CD4-positive, CD25-positive, alpha-beta regulatory T cell (primary cell): ENCODE measurements at places on chromosomes 6 and 20.
A peak's percentile ranks its signal among the peaks of the same experiment; 100 is the strongest.

- H3K4me3 ChIP-seq = no peak overlapping the region
- no peak overlapping the region for H3K27ac ChIP-seq
- no peaks in the 10 kb centered on the region for H3K27me3 ChIP-seq
- peaks cover 15% of the 10 kb centered on the region for H3K4me1 ChIP-seq
Measured at GRCh38 chr6:20334334-20334733, 67.3 kb upstream of the E2F3 start.

DNA sequence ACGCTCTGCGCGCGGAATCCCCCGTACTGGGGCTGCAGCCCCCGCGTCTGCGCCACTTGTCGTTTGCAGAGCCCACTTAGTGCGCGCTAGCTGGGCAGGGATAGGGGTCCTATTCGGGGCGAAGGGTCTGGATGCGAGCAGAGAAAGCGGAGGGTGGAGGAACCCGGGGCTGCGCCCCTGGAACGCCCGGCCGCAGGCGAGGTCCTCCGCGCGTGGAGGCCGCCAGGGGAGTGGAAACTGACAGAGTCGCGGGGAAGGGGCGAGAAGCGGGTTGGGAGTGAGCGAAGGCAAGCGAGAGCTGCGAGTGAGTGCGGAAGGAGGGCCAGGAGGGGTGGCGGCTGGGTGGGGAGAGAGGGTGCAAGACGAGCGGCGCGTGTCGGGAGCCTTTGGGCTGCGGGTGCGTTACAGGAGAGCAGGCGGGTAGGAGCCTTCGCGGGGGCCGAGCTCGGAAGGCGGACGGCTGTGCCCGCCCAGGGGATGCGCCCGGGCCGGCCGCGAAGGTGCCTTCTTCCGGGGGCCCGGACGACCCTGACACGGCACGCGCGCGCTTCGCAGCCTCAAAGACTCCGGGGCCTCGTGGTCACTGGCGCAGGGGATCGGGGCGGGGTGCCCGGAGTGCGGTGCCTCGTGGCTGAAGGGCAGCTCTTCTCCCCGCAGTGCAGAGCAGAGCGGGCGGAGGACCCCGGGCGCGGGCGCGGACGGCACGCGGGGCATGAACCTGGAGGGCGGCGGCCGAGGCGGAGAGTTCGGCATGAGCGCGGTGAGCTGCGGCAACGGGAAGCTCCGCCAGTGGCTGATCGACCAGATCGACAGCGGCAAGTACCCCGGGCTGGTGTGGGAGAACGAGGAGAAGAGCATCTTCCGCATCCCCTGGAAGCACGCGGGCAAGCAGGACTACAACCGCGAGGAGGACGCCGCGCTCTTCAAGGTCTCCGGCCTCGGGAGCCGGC, 1.2 kb downstream of the IRF4 start:
- H3K4me1 ChIP-seq = peaks cover 56% of the 10 kb centered on the region
- peaks cover 21% of the 10 kb centered on the region for H3K36me3 ChIP-seq
- no peaks in the 10 kb centered on the region for H3K27me3 ChIP-seq

- H3K27ac ChIP-seq = no peak overlapping the region
- DNase-seq = no peak
- no peaks in the 10 kb centered on the region for H3K27me3 ChIP-seq
- no peaks in the 10 kb centered on the region for H3K36me3 ChIP-seq
Measured at GRCh38 chr6:126069449-126069848, 83.1 kb downstream of the TRMT11 start.

DNA sequence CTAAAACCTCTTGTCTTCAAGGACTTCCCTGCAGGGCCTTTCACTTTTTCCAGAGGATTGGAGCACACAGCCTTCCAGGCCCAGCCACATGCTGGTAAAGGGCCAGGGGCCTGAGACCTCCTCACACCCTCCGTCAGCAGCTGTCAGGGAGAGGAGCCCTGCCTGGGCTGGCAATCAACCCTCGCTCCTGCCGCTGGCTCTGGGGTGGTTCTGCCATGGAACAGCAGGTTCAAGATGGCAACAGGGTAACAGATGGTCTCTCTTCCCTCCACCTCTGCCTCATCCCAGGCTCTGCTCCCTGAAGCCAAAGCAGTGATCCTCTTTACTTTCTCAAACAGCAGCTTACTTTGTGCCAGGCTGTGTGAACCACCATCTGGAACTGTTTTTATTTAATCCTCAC, 23.8 kb downstream of the PCNA start:
- H3K4me1 ChIP-seq = no peaks in the 10 kb centered on the region
- H3K36me3 ChIP-seq = peaks cover 22% of the 10 kb centered on the region
- no peak overlapping the region for H3K27ac ChIP-seq
- no peaks in the 10 kb centered on the region for H3K27me3 ChIP-seq
- no peak overlapping the region for H3K4me3 ChIP-seq

- H3K4me1 ChIP-seq = no peaks in the 10 kb centered on the region
- no peaks in the 10 kb centered on the region for H3K27me3 ChIP-seq
- H3K27ac ChIP-seq = no peak overlapping the region
- DNase-seq = no peak
- no peaks in the 10 kb centered on the region for H3K36me3 ChIP-seq
- H3K4me3 ChIP-seq = no peak overlapping the region
Measured at GRCh38 chr6:74891349-74891831, 314.5 kb downstream of the COL12A1 start.

- peak overlapping the region; percentile 74 for H3K27ac ChIP-seq
- peaks cover 51% of the 10 kb centered on the region for H3K36me3 ChIP-seq
- no peak for DNase-seq
- H3K4me1 ChIP-seq = peaks cover 96% of the 10 kb centered on the region
Measured at GRCh38 chr6:24910331-24910960, 25.3 kb downstream of the RIPOR2 start.

DNA sequence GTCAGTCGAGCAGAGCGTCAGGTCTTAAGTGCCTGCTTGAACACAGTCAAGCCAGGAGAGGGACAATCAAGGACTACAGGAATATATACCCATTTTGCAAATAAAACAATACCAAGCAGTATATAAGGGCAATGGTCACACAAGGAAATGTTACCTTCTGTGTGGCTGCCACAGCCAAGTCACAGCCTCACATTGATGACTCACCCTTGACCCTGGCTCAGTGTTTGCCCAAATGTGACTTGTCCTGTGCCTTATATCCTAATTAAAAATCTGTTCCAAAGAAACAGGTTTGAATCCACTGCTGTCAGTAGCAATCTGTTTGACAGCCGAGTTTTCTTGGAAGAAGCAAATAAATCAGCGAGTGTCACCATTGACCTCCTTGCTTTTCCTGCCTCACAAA, 34.3 kb downstream of the C6orf89 start:
- H3K36me3 ChIP-seq = peaks cover 86% of the 10 kb centered on the region
- no peaks in the 10 kb centered on the region for H3K27me3 ChIP-seq
- H3K4me1 ChIP-seq = no peaks in the 10 kb centered on the region
- H3K4me3 ChIP-seq = no peak overlapping the region
- no peak overlapping the region for H3K27ac ChIP-seq

DNA sequence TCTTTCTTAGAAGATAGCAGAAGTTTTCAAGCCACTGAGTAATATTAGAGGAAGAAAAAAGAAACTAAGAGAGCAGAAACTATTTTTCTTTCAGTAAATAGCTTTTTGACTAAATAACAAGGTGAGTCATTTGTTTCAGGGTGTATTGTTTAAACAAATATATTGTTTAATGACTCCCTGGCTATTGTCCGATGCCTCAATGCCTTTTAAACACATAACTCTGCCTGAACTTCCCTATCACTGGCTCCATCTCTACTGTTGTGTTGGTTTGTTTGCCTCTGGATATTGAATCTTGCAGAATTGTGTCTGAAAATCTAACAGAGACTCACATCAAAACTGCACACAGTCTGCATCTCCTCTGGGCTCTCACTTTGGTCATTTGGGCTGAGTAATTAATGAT, 19.6 kb upstream of the CLIC5 start:
- H3K36me3 ChIP-seq = no peaks in the 10 kb centered on the region
- H3K27ac ChIP-seq = no peak overlapping the region
- no peak for DNase-seq
- H3K4me1 ChIP-seq = no peaks in the 10 kb centered on the region

- no peak overlapping the region for H3K4me3 ChIP-seq
- no peak overlapping the region for H3K27ac ChIP-seq
- H3K4me1 ChIP-seq = no peaks in the 10 kb centered on the region
- no peaks in the 10 kb centered on the region for H3K36me3 ChIP-seq
- H3K27me3 ChIP-seq = no peaks in the 10 kb centered on the region
Measured at GRCh38 chr6:145017516-145017915, 717.8 kb downstream of the EPM2A start.

DNA sequence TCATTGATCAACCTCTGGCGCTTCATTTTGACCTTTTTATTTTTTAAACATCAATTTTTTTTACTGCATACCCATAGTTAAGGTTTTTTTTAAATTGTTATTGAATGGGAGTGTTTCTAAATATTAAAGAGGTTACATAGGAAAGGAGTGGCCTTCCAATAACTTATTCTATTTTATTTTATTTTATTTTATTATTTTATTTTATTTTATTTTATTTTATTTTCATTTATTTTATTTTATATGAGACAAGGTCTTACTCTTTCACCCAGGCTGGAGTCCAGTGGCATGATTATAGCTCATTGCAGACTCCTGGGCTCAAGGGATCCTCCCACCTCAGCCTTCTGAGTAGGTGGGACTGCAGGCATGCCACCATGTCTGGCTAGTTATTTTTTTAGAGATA, 30.2 kb downstream of the DOP1A start:
- H3K4me1 ChIP-seq = no peaks in the 10 kb centered on the region
- no peak overlapping the region for H3K27ac ChIP-seq
- peaks cover 13% of the 10 kb centered on the region for H3K36me3 ChIP-seq
- no peak overlapping the region for H3K4me3 ChIP-seq
- H3K27me3 ChIP-seq = no peaks in the 10 kb centered on the region

GRCh38 chr6:50451826-50452400, 261.4 kb upstream of the TFAP2D start:
- no peak overlapping the region for H3K4me3 ChIP-seq
- no peaks in the 10 kb centered on the region for H3K36me3 ChIP-seq
- no peak overlapping the region for H3K27ac ChIP-seq

DNA sequence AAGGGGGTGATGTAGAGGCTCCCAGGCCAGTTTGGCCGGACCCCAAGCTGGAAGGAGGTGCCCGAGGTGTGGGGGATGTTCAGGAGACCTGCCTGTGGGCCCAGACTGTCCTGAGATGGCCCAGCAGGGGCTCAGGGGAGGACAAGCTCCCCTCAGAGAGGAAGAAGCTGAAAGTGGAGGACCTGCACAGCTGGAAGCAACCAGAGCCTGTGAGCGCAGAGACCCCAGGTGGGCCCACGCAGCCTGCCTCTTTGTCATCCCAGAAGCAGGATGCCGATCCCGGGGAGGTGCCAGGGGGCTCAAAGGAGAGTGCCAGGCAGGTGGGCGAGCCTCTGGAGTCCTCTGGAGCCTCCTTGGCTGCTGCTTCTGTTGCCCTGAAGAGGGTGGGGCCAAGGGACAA, 29.7 kb downstream of the ZNF831 start:
- no peak for DNase-seq
- H3K4me3 ChIP-seq = no peak overlapping the region
- H3K27ac ChIP-seq = no peak overlapping the region
- no peaks in the 10 kb centered on the region for H3K4me1 ChIP-seq

- no peaks in the 10 kb centered on the region for H3K36me3 ChIP-seq
- no peak overlapping the region for H3K27ac ChIP-seq
- no peaks in the 10 kb centered on the region for H3K4me1 ChIP-seq
- peaks cover 12% of the 10 kb centered on the region for H3K27me3 ChIP-seq
Measured at GRCh38 chr6:56988145-56988544, 33.2 kb downstream of the BEND6 start.

- H3K27ac ChIP-seq = peak overlapping the region; percentile 95
- no peaks in the 10 kb centered on the region for H3K36me3 ChIP-seq
- peak overlapping the region; percentile 99 for H3K4me3 ChIP-seq
- no peaks in the 10 kb centered on the region for H3K27me3 ChIP-seq
- peak; percentile 15 for DNase-seq
Measured at GRCh38 chr6:87700397-87701343, 1.4 kb downstream of the AKIRIN2 start.

DNA sequence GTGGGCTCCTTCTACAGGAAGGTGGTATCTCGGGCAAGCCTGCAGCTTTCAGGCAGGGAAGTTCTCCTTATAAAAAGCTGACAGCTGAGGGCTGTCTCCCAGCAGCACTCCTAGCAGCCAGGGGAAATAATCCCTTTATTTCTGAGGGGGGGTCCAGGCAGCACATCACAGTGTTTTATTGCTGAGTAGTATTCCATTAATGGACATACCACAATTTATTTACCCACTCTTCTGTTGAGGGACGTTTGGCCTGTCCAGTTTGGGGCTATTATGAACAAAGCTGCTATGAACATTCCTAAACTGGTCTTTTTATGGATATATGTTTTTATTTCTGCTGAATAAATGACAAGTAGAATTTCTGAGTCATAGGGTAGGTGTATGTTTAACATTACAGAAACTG, 20.0 kb upstream of the PHACTR2 start:
- H3K36me3 ChIP-seq = peaks cover 5% of the 10 kb centered on the region
- DNase-seq = no peak
- no peaks in the 10 kb centered on the region for H3K4me1 ChIP-seq
- H3K27me3 ChIP-seq = no peaks in the 10 kb centered on the region
- no peak overlapping the region for H3K4me3 ChIP-seq

DNA sequence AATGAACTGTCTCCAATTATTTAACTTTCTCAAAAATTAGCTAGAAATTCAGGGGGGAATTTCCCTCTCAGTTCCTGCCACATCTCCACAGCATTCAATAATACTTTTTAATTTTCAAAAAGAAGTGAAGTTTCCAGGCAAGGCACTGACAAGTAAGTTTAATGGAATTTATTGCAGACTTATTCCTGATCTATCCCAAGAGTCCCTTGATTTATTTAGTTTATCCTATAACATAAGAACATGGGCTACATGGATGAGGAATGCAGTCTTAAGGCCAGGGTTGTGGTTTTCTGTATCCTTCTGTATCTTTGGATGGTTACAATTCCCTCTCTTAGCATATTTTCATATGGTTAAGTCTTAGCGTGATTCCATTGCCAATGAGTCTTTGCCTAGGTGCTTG, 126.5 kb downstream of the TSHZ2 start:
- H3K27ac ChIP-seq = no peak overlapping the region
- DNase-seq = no peak
- no peaks in the 10 kb centered on the region for H3K4me1 ChIP-seq
- no peak overlapping the region for H3K4me3 ChIP-seq
- no peaks in the 10 kb centered on the region for H3K36me3 ChIP-seq

DNA sequence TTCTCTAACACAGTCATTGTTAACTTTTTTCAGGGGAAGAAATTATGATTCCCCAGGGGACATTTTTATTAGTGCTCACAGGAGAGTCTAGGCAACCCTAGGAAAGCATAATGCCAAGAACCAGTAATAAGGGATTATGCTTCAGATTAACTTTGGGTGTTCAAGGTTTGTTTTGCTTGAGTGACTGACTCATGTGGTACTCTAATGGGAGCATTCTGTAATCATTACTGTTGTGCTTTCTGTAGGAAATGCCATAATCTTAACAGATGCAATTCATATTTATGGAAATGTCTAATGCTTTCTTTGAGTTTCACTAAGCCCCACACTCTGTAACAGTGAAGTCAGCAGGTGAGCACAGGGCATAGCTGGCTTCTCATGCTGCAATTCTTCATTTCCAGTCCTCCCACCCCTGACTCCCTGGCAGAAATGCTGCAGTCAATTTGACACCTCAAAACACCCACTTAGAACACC, 263.4 kb upstream of the MAN1A1 start:
- H3K4me1 ChIP-seq = no peaks in the 10 kb centered on the region
- H3K27ac ChIP-seq = no peak overlapping the region
- H3K36me3 ChIP-seq = no peaks in the 10 kb centered on the region
- DNase-seq = no peak
- peaks cover 4% of the 10 kb centered on the region for H3K27me3 ChIP-seq
